ENCODE measurements at places on chromosomes 1 and 21. TPM values are rescaled to one million over a fixed set of nuclear protein-coding genes. Genes with fewer than 3 reads are reported as not detected.

DNA sequence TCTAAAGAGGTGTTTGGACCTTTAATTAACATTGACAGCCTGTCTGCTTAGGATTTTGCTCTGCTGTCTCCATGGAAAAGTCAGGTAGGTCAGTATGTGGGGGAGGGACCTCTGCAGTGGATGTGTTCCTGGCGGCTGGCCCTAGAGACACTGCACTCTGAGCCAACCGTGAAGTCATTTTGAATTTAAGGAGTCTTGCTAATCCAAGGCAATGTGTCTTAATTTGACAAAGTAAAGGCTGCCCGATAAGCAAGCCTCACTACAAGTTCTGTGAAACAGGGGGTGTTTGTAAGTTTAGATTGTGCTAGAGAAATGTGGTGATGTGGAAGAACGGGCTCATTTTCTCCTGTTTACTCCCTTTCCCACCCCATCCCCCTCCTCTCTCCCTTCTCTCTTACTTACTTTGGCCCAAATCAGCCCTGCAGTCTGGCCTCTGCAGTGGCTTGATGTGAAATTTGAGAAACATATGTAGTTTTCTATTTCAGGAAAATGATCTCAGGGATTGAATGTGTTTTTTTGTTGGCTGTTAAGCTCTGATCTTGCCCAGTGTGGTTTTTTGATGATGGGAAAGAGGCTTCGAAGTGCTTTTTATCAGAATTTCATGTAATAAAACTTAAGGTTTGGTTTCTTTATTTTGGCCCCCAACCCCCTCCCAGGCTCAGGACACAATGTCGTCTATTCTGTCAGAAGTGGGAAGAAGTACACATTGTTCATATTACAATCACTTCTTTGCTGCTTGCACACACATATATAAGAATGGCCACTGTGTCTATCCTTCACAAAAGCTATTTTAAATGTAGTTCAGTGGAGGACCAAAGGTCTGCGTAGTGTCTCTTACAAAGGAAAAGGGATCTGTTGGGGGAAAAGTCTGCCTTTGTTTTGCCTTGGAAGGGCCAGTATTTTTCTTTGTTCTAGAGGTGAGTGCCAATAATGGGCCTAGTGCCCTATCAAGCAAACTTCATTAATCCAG lies 96.6 kb downstream of the FGGY start:
- DNase-seq: no peak

DNA sequence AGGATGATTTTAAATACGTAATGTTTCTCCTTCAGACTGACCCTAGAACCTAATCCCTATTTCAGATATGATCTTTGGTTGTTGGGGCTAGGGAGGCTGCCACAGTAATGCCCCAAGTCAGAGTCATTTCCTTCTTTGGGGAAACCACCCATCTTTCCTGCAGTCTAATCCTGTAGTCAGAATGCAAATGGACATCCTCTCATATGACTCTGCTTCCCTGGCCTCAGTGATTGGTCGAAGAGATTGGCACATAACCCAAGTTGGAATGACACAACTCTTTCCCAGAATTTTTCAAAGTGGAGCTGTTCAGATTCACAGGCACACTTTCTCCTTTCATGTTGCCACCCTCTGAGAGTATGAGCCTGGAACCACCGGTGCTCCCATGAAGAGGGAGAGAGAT lies 58.8 kb upstream of the ZNF644 start:
- no peak for DNase-seq

- no peak for DNase-seq
Measured at GRCh38 chr1:201007481-201007880, 16.0 kb downstream of the KIF21B start.

- DNase-seq: no peak
Measured at GRCh38 chr1:30318864-30319718, 404.3 kb downstream of the MATN1 start.

GRCh38 chr1:212608959-212609700 lies 569 bp downstream of the ATF3 start:
- DNase-seq: peak; percentile 74

DNA sequence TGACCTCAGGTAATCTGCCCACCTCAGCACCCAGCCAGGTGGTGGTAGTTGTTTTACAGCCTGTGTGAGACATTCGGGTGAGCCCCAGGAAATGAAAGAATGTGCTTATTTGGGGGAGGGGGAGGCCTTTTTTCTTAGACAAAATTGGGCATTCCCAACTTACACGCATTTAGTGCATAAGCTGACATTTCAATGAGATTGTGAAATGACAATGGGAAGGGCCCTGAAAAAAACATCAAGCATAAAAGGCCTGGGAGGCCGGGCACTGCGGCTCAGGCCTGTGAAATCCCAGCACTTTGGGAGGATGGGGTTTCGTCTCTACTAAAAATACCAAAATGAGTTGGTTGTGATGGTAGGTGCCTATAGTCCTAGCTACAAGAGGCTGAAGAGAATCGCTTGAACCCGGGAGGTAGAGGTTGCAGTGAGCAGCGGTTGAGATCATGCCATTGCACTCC lies 5.0 kb downstream of the GAS5 start:
- DNase-seq: no peak

DNA sequence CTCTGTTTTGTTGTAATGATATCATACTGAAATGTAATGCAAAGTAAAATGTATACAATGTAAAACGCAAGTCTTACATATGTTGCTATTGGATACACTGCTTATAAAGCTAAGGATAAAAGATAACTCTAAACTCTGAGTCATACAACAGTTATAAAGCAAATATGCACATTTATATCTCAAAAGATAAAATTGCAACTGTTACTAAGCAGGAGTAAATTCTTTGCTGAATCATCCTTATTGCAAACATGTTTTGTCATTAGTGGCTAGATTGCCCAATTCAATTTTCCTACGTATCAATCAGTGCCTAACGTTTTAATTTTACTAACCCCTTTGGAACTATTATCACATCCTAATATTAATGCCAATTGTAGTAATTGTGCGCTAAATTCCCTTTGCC lies 762.9 kb downstream of the LTN1 start:
- no peak for DNase-seq

- no peak for DNase-seq
Measured at GRCh38 chr1:25805863-25806225, 5.9 kb downstream of the SELENON start.

GRCh38 chr1:183043872-183044854 lies 20.9 kb downstream of the LAMC1 start:
- no peak for DNase-seq

DNA sequence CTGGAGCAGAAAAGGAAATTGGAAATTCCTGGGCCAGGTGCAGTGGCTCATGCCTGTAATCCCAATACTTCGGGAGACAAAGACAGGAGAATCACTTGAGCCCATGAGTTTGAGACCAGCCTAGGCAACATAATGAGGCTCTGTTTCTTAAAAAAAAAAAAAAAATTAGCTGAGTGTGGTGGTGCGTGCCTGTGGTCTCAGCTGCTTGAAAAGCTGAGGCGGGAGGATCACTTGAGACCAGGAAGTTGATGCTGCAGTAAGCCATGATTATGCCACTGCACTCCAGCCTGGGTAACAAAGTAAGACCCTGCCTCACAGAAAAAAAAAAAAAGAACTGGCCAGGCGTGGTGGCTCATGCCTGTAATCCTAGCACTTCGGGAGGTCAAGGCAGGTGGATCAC lies 56.7 kb downstream of the SRSF11 start:
- no peak for DNase-seq

- DNase-seq: no peak
Measured at GRCh38 chr1:119656410-119656955, 8.4 kb upstream of the ZNF697 start.

DNA sequence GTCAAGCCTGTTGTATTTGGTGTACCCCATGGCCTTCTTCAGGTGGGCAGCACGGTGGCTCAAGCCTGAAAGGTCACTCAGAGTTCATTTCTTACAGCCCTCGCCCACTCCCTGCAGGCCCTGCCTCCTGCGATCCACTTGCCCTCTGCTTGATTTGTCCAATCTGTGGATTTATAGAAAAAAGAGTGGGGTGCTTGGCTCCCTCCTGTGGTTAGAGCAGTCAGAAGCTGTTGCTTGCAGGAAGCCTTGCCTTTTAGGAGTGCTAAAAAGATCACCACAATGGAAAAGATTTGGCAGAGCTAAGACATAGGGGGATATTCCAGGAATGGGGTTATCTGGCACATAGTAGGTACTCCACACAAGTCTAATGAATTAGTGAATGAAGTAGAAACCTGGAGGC lies 108.0 kb upstream of the TRABD2B start:
- no peak for DNase-seq

- peak; percentile 71 for DNase-seq
Measured at GRCh38 chr1:6599141-6599975, 3.3 kb downstream of the KLHL21 start.

- DNase-seq: no peak
Measured at GRCh38 chr1:96487394-96487793, 234.2 kb upstream of the PTBP2 start.

- DNase-seq: no peak
Measured at GRCh38 chr1:152761609-152762213, 3.9 kb downstream of the KPRP start.

- DNase-seq: no peak
Measured at GRCh38 chr1:115977499-115978258, 1.4 kb downstream of the SLC22A15 start.

The EPHB2 gene
- total RNA-seq: not detected

The TRAF3IP3 gene
- total RNA-seq: 322 TPM

The OR2L3 gene
- total RNA-seq: not detected

The BACE2 gene
- total RNA-seq: 4.6 TPM

The AIRE gene
- total RNA-seq: not detected

The KRTAP19-3 gene
- not detected for total RNA-seq

The PLPPR5 gene
- total RNA-seq: not detected

The C2CD2 gene
- 5.6 TPM for total RNA-seq

The CYB561D1 gene
- total RNA-seq: 19.8 TPM

All from activated CD8-positive, alpha-beta T cell treated with anti-CD3 and anti-CD28 coated beads, Interleukin-2, amount 10 ng/mL, durations not matched to agents 7 days and 5 days (primary cell).